ENCODE measurements at places on chromosomes 2 and 18. TPM values are rescaled to one million over a fixed set of nuclear protein-coding genes. Genes with fewer than 3 reads are reported as not detected.

GRCh38 chr2:7913974-7914373, 767.9 kb upstream of the ID2 start:
- no peak for DNase-seq

Gene RGPD4
- 0.87 TPM for total RNA-seq

GRCh38 chr18:22417496-22418188, at the start of gene CTAGE1:
TSS of gene CTAGE1 (minus strand) at chr18:22417915. CDS start at chr18:22417811, 104 bp downstream.
- DNase-seq, result no peak

DNA sequence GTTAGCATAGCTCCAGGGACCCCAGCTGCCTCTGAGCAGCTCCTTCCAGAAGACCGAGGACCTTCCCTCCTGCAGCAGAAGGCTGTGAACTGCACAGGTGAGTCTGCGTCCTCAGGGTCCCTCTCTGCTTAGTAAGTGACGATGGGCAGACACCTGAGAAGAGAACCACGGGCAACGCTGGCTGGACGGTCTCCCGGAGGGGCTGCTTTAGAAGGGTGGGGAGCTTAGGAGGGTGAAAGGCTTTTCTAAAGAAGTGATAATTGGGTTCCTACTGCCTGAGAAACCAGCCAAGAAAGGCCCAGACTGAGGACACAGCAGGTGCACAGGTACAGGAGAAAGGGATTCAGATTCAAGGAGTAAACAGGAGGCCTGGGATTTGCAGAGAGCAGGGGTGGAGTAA, 276.6 kb upstream of the PXDN start:
- DNase-seq, result no peak

Gene ANKRD30BL
- not detected for total RNA-seq

Gene IL18R1
- total RNA-seq, result 21.8 TPM

DNA sequence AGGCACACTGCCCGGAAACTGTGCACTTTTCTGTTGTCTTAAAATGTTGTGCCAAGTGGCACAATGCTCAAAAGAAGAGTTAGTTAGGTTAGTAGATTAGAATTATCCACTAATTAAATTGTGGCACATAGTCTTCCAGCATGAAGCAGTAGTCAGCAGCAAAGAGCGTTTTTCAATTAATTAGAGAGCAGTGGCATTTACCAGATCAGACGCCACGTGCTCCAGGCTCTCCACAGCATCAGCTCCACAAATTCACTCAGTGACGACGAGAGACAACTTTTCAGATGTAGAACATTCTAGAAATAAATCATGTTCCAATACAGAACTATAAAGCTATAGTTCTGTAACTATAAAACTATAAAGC, 16.4 kb upstream of the RTTN start:
- no peak for DNase-seq

- no peak for DNase-seq
Measured at GRCh38 chr18:60883587-60883986, 449.6 kb upstream of the CDH20 start.

Gene CTLA4
- total RNA-seq, result 45.6 TPM

DNA sequence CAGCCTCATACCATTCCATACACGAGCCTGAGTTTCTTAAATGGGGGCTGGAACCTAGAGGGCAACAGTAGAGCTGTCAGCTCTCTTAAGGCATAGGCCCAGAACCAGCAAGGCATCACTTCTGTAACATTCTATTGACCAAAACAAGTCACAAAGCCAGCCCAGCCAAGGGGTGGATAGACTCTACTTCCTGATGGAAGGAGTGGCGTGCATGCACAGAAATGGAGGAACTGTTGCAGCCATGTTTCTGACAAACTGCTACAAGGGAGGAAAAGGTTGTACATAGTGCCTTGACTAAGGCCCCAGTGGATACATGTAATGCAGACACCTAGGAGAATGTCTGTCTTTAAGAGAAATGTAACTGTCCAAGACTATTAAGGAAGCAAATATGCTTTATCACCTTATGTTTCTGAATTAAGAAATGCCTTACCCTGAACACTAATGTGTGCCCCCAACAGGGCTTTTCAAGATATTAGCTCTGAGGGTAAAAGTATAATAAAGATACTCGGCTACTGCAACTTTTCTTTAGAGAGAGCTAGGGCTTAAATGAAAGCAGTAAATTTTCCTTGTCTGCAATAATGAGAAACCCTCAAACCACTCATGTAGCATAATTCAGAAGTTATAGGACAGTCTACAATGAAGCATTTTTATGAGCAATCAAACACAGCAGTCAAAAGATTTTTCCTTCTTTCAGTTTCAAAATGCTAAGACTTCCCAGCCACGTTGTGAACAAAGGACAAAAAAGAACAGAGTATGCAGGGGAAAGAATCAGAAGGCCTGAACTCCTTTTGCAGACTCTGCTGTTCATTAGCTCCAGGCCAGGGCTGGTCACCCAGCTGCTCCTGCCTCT, 35.1 kb upstream of the CDC42EP3 start:
- no peak for DNase-seq

Gene INPP4A
- total RNA-seq, result 31.6 TPM

- DNase-seq, result no peak
Measured at GRCh38 chr2:157307021-157307420, 18.6 kb downstream of the ERMN start.

GRCh38 chr18:37519510-37520135, 46.0 kb downstream of the CELF4 start:
- DNase-seq, result no peak

DNA sequence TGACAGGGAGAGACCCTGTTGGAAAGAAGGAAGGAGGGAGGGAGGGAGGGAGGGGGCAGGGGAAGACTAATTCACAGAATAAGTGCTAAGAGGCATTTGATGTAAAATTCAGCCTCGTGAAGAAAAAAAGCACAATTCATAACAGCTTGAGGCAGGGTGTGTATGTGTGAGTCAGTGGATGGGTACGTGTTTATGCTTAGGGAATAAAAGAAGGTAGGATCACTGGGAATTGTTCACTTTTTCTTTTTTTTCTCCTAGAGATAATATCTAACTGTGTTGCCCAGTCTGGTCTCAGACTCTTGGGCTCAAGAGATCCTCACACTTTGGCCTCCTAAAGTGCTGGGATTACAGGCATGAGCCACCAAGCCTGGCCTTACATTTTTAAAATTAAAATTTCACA, 39.2 kb downstream of the WDR33 start:
- no peak for DNase-seq

Gene XIRP2
- not detected for total RNA-seq

Measured in activated naive CD8-positive, alpha-beta T cell treated with anti-CD3 and anti-CD28 coated beads for 36 hours (primary cell).